Activated CD8-positive, alpha-beta T cell treated with anti-CD3 and anti-CD28 coated beads for 36 hours (primary cell): ENCODE measurements at places on chromosomes 5 and 9. TPM values are rescaled to one million over a fixed set of nuclear protein-coding genes. Genes with fewer than 3 reads are reported as not detected.

DNA sequence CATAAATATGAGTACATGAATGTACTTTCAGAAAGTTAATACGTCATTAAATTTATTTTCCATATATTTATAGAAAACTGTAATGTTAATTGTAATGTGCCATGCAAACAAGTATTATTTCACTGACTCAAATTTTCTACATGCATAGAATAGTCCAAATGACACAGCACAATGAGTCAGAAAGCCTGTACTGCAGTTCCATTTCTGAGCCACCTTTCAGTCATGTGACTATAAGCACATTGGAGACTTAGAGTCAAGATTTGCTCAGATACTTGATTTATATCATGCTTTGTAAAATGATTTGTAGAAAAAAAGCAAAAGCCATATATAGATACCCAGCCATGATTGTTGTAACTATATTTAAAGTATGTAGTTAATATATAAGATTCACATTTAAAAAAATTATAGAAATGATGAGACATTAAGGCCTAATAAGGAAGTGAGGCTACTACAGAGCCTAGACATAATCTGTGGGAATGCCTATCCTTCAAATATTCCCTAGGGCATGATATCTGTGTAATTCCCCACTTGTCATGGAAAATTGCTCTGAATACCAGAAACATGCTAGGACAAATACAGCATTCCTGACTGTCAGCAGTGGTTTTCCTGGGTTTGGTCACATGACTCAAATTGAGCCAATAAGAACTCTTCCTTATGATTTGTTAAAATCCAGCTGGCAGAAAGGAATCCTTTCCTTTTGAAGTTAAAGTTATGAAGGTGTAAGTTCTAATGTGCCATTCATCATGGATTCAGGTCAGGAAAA, 50.0 kb downstream of the PTPRD start:
- no peak for DNase-seq

DNA sequence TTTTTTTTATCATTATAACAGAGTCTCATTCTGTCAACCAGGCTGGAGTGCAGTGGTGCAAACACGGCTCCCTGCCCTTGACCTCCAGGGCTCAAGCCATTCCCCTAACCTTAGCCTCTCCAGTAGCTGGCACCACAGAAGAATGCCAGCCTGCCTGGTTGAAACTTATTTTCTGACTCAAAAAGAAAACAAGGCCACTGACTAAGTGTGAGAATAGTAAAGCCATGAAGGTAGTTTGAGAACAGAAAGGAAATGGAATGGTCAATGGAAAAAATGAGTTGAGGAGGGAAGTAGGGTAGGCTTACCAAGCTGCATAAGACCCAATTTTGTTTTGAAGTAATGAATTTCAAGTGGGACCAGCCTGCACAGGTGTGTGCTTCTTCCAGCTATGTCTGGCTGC, 82.8 kb upstream of the RORB start:
- no peak for DNase-seq

Gene RAD50
- 48.9 TPM for total RNA-seq

GRCh38 chr5:124747791-124748686, 1.6 kb upstream of the ZNF608 start:
- no peak for DNase-seq

GRCh38 chr5:83095163-83095956, 18.0 kb downstream of the XRCC4 start:
- DNase-seq, result no peak

GRCh38 chr5:88954511-88954910, 71.5 kb upstream of the MEF2C start:
- DNase-seq, result no peak

DNA sequence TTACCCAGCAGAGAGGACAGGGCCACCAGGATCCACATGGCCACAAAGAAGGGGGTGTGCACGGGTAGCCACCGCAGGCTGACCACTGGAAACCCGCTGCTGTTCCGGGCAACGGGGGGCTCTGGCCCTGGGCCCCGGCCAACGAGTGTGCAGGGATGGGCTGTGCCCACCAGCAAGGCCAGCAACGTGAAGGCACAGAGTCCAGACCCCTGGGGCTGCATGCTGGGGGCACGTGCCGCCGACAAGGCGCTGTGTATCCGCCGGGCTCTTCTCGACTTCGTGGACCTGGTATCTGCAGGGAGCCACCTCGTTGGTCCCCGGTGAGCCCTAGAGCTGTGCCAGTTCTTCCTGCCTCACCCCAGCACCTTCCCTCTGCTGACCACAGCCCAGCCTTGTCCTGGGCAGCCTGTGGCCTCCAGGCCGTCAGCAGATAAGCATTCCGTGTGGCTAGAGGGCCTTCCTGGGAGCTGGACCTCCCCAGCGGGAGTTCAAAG, 42.2 kb upstream of the CEP72 start:
- DNase-seq, result no peak

- DNase-seq, result no peak
Observed at GRCh38 chr9:110257956-110258355, 1.6 kb upstream of the TXN start.

- no peak for DNase-seq
Observed at GRCh38 chr5:78661691-78662090, 13.1 kb upstream of the LHFPL2 start.

DNA sequence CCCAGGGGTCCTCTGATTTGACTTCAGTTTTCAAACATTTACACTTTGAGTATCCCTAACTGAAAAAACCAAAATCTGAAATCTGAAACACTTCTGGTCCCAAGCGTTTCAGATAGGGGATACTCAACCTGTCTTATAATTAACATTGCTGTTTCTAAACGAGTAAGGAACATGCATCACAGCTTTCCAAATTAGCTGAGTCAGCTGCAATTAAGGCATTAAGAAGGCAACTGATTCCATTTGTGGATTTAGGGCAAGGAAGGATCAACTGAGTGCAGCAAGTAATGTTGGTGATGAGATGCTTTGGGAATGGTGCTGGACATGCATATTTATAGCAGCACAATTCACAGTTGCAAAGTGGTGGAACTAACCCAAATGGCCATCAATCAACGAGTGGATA, 168.6 kb downstream of the ACER2 start:
- no peak for DNase-seq

DNA sequence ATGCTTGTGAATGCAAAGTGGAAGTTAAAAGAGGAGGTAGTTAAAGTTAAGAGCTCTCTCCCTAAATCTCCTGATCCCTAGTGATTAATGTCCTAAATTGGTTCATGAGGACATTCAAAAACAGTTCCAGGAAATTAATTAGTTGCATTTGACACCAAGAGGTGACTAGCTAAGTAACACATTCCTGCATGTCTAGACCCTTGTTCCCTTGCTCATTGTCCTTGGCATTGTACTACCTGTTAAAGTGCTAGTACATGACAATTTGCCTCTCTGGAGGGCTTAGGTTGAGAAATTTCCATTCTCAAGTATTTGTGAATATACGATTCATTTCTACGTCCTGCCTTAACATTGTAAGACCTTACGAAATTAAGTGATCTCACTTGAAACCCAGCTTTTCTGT, 278.6 kb upstream of the CDH10 start:
- no peak for DNase-seq

Gene EPB41L4A
- not detected for total RNA-seq

GRCh38 chr9:133635098-133635497, 1.1 kb upstream of the DBH start:
- no peak for DNase-seq

GRCh38 chr5:145787001-145787400, 48.1 kb downstream of the PRELID2 start:
- no peak for DNase-seq

Gene CAST
- total RNA-seq, result 124 TPM

GRCh38 chr9:94868464-94868863, 142.0 kb downstream of the AOPEP start:
- DNase-seq, result no peak

GRCh38 chr5:104937598-104937997, 1375.0 kb upstream of the NUDT12 start:
- no peak for DNase-seq

DNA sequence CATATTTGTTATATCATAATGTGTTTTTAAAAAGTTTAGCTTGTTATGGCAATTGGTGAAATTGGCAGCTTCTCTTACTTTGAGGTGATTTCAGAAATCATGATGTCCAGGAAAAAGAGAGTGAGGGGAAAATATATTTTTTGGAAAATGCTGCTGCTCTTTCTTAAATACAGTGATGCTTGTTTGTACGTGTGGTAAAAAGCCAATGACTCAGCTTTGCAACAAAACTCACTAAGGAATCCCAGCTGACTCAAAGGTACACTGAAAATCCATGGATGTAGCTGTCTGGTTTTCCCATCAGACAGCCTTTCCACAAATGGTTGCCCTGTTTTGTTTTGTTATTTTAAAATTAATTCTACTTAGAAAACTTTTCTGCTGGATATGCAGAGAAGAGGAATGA, 306.4 kb upstream of the PAPPA start:
- DNase-seq, result no peak

Gene TBC1D2
- total RNA-seq, result 1.5 TPM

GRCh38 chr9:35397923-35398322, 92.0 kb upstream of the RUSC2 start:
- no peak for DNase-seq

- peak; percentile 74 for DNase-seq
Observed at GRCh38 chr5:157273131-157273556, 7.2 kb downstream of the CYFIP2 start.

- DNase-seq, result peak; percentile 39
Observed at GRCh38 chr5:151139015-151139414, 18.6 kb downstream of the ANXA6 start.

- no peak for DNase-seq
Observed at GRCh38 chr5:143893638-143894037, 81.7 kb downstream of the HMHB1 start.

DNA sequence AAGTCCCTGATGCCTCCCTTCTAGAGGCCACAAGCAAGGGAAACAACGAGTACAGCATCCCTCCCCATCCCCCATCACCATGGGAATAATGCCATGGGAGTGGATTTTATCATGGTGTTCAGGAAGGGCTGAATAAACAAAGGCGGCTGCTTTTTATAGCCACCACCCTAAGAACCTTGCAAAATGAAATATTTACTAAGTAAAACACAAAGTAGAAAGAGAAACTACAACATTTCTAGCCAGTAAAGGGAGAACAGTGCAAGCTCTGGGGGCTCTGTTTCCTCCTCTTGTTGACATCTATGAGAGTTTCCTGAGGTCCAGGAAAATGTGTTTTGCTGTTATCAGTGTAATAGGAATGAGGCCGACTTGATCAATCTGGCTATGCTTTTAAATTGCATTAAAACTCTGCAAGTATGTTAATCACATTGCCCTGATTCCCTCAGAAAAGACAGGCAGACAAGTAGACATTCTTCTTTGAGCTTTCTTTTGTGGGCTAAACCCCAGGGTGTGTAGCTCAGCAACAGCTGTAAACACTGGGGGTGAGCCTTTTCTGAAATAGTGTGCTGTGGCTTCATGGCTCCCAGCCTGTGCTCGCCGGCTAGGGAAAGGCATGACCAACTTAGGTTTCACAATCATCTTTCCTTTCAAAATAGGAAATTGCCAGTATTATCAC, 31.1 kb downstream of the SV2C start:
- no peak for DNase-seq

GRCh38 chr5:158974775-158975174, 124.9 kb downstream of the EBF1 start:
- DNase-seq, result no peak

DNA sequence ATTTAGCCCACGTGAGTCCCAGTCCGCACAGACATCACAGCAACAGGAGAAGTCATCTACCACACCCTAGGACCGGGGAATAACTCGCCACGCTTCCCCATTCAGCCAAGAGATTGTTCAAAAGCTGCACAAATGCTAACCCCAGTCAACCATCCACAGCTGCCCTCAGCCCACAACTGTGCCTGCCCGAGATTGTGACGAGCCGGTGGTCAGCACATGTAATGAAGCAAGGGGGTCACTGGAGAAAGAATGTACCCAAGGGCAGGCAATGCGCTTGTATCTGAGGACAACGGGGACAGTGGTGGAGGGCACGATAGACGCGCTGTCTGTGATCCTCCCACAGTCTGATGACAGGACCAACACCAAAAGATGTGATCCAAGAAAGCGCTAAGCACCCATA, 67.8 kb downstream of the COL23A1 start:
- no peak for DNase-seq

Gene FAM81B
- total RNA-seq, result not detected

GRCh38 chr5:58048954-58049353, 410.9 kb downstream of the PLK2 start:
- DNase-seq, result no peak

Gene DEPDC1B
- 30.2 TPM for total RNA-seq

GRCh38 chr9:113589890-113590289, 126.4 kb downstream of the RGS3 start:
- DNase-seq, result no peak

- no peak for DNase-seq
Observed at GRCh38 chr5:72572236-72572765, 65.1 kb upstream of the ZNF366 start.

Gene PLCXD3
- total RNA-seq, result not detected

DNA sequence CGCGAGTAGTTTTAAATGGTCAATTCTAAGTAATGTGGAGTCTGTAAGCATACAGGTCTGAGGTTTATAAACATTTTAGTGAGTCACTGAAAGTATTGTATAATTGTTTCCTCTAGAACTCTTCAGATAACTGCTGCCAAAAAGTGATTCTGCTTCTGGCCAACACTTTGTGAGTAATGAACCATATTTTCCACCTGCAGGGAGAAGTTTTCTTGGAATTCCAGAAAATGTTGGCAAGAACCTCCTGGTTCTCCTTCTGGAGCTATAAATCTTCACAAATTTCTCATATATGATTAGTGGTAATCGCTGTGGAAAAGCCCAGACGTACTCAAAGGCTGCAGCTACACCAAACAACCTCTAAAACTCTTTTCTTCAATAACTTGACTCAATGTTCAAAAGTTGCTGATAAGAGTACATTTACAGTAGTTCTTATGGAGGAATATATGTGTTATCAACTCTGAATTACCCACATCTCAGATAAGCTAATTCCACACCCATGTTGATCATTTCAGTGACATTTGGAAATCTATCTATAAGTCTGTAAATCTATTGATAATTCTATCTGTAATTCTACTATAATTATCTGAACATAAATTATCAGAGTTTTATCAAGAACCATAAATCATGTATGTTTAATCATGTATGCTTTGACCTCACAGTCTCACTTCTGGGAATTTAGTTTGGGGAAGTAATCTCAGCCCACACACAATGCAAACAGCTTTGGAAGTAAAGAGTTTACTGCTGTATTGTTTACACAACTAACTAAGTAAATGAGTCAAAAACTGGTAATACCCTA, 74.1 kb downstream of the FNBP1 start:
- no peak for DNase-seq

- no peak for DNase-seq
Observed at GRCh38 chr5:151081431-151082281, 822 bp upstream of the TNIP1 start.

- DNase-seq, result no peak
Observed at GRCh38 chr5:102583276-102584124, 84.7 kb upstream of the SLCO6A1 start.

DNA sequence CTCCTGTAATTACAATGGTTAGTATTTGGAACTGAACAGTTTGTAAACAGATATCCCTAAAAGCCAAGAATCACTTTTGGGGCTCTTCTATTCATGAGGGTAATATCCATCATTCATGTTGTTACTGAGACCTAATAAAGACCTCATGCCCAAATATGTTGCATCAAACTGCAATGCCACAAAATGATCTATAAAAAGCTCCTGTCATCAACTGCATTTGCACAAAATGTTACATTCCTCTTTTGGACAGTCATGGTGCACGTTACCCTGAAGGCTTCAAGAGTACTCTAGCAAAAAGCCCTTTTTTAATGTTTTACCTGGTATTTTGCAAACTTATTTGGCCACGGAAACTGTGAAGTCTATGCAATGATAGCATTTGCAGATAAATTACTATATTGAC, 14.2 kb upstream of the EQTN start:
- DNase-seq, result no peak
